ENCODE measurements at places on chromosomes 4 and X.

DNA sequence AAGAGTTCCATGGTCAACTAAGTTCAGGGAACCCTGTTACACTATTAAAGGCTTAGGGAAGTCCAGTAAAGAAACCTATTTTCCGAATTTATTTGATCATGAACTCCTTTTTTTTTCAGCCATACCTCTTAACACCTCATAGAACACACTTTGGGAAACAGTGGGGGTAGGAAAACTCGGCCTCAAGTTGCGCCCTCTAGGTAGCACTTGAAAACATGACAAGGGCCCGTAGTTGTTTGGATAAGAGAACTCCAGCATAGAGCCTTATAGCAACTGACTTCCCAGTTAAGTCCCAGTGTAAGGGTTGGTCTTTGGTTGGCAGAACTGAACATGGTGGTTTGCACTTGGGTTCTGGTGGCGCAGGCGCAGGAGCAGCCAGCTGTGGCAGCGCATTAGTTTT lies 14.4 kb downstream of the OGT start:
- DNase-seq, result no peak

DNA sequence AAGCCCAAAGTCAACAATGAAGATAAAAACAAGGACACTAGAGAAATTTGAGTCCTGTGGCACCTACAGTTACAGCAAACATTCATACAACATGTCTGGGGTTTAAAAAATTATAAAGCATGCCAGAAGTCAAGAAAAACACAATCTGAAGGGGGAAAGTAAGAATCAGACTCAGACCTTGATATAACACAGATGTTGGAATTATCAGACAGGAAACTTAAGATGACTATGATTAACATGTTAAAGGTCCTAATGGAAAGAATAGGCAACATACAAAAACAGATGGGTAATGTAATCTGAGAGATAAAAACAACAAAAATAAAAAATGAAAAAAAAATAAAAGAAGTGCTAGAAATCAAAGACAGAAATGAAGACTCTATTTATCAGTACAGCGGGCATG lies 446.5 kb downstream of the SPRY1 start:
- DNase-seq, result no peak

GRCh38 chr4:119087121-119087520 lies 48.5 kb upstream of the MYOZ2 start:
- DNase-seq, result peak; percentile 48

GRCh38 chr4:5666741-5667140 lies 41.6 kb downstream of the EVC2 start:
- no peak for DNase-seq

- peak; percentile 77 for DNase-seq
Observed at GRCh38 chr4:128358231-128358912, 70.8 kb upstream of the PGRMC2 start.

DNA sequence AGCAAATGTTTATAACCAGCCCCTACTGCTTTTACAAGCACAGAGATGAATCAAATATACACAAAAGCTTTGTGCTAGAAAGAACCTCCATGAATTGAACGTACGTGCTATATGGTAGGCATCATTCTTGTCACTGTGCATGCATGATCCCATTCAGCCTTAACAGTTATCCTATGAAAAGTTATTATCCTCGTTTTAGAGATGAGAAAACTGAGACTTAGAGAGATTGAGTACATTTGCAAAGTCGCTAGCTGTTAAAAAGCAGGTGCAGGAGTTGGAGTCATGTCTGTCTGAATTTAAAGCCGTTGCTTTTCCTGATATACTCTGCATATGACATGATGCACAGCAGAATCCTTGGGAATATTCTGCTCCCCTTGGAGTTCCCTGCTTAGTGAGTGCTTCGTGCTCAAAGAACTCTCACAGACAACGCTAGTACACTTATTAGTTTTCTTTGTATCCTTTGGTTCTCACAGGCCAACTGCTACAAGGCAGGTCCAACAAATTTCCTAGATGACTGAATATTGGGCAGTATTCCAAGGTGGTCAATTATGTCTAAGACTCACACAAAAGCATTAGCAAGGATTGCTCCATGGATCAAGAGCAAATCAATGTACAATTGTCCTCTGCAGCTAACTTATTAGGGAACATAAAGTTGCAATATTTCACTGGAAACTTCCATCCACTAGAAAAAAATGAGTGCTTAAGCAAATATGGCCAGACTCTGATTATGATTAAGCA lies 42.8 kb upstream of the TRIM2 start:
- no peak for DNase-seq

DNA sequence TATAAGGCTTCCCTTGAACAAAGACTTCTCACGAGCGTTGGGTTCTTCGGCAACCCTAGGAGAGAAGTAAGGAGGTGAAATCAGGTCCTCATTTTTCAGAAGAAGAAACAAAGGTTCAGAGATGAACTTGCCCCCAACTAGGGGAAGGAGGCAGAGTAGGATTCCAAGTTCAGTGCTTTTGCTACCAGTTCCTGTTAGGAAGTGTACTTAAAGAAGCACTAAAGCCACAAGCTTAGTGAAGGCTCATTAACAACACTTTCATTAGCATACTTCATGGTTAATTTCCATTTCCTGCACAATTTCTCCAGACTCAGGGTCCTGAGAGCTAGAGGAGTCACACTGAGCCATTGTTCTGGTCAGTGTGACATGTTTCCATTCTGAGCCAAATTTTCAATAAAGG lies 52.1 kb downstream of the VSIG4 start:
- no peak for DNase-seq

- no peak for DNase-seq
Observed at GRCh38 chr4:155119006-155119405, 89.4 kb upstream of the NPY2R start.

- peak; percentile 84 for DNase-seq
Observed at GRCh38 chr4:71293705-71294104, 45.1 kb upstream of the SLC4A4 start.

DNA sequence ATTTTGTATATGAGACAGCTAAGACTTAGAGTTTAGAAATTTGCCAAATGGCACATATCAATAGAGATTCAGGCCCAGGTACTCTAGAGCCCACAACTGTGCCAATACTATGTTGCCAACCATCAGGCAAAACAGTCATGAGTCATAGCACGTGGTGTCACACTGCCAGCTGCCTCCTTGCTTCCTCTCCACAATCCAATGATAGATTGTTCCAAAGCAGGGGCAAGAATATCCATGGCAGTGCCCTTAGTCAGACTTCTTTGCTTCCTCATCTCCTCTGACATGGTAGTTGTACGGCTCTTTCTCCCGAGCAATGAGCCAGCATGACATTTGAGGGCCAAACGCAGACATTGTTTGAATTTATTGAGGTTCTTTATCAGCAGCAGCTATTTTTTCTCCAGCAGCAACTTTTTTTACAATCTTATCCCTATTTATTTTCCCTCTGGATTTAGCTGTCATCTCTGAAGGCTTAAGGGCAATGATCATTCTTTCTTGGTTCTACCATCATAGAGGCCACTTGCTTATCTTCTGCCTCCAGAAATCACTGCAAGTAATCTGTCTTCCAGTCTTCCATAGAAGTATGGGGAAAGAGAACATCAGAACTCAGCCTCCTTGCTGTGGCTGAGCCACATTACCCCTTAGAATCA lies 169.7 kb downstream of the COL4A6 start:
- peak; percentile 49 for DNase-seq

DNA sequence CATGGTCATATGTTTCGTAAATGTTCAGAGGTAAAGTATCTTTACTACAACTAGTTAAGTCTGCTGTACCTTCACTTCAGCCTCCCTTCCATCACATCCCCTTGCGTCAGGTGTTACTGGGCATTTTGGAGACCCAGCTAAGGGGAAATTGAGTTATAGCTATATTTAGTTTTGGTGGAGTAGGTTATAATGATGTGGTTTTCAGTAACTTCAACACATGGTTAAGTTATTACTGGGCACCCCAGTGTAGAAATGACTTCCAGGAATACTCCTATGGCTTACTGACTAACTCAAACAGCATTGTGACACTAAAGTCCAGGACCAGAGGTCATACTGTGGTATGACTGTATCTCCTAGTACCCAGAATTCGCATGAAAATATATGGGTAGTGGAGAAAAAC lies 23.4 kb upstream of the ACSL1 start:
- no peak for DNase-seq

DNA sequence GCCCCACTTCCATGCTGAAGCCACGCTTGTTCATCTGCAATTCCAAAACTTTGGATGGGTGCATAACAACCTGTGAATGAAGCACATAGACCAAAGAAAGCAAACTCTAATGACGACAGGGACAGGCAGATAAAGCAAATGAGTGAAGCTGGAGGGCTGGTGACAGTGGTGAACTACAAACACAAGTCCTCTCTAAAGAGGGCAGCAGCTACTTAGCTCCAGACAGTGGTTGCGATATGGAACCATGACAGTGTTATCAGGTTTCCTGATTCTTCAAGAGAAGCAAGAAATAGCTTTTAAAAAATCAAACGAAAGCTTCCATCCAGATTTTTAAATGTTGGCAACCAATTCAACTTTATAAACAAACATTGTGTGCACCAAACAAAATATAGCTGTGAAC lies 23.8 kb downstream of the NOX1 start:
- DNase-seq, result no peak

- no peak for DNase-seq
Observed at GRCh38 chr4:19002170-19002569, 980.6 kb upstream of the LCORL start.

- peak; percentile 71 for DNase-seq
Observed at GRCh38 chrX:136210243-136210642, 41.0 kb downstream of the MAP7D3 start.

- peak; percentile 84 for DNase-seq
Observed at GRCh38 chr4:168451744-168452390, 28.4 kb downstream of the DDX60L start.

DNA sequence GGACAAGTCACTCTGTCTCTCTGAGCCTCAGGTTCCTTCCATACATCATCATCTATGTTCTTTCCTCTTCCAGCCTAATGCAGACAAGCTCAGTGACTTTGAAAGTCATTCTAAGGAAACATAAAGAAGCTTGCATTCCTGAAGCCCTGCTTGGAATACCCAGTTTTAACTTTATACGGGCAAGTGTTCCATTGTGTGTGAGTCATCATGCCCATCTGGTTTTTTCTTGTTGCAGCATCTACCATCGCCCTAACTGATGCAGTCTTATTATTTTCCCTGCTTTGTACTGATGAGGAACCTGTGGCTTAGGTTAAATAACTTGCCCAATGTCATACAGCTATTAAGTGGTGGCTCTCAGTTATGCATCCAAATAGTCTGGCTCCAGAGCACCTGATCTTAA lies 177.9 kb upstream of the RAI2 start:
- DNase-seq, result no peak

- DNase-seq, result peak; percentile 42
Observed at GRCh38 chr4:87912164-87913004, 63.1 kb upstream of the SPP1 start.

- no peak for DNase-seq
Observed at GRCh38 chr4:118910221-118910620, 21.6 kb downstream of the SYNPO2 start.

DNA sequence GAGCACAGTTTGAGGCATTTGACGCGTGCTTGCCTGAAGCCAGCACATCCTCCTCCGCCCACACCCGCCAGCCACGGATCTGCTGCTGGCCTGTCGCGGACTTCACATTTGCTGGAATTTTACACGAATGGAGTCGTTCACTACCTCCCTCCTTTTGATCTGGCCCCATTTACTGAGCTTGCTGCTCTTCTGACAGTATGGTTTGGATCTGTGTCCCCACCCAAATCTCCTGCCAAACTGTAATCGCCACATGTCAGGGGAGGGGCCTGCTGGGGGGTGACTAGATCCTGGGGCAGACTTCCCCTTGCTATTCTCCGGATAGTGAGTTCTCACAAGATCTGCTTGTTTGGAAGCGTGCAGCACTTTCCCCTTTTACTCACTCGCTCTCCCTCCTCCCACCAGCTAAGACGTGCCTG lies 19.9 kb upstream of the CPLX1 start:
- no peak for DNase-seq

DNA sequence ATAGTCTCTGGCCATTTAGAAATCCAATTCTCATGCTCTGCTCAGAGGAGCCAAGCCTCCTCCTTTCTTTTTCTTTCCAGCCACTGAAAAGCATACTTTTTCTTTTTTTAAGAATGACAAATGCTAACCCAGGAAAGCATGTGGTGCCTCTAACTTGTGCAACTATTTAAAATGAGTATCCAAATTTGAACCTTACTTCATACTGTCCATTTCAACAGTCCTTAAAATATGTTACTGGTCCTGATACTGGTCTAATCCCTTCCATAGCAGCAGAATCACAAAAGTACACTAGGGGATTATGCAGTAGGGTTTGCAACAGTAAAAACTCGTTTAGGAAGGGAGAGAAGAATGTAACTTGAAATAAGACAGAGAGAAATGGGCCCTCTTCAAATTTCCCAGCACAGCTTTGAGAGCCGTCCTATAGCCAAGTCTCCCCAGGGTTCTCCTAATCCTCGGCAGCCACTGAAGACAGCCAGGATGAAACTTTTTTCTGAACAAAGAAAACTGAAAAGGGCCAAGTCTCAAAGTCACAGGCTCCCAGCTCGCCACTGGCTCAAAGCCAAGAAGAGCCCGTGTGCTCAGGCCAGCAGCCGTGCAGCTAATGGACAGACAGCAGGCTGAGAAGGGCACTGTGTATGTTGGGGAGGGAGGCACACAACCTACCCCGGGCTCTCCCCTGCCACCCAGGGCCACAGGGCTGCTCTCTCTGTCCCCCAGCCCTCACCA lies 39.5 kb downstream of the GPC4 start:
- no peak for DNase-seq

DNA sequence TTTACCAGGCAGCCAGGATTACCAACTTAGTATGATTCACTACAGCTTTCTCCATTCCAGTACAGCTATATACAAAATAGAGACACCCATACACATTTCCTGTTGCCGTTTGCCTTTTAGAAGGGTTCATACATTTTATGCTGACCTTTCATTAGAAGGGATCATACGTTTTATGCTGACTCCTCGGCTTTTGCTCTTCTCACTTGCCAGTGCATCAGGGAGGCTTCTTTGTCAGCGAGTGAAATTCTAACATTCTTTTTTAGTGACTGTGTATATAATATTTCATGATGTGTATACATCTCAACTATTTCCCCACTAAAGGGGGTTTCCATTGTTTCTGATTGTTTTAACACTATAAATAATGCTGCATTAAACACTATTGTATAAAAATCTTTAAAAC lies 552.6 kb downstream of the TRIML1 start:
- peak; percentile 42 for DNase-seq

DNA sequence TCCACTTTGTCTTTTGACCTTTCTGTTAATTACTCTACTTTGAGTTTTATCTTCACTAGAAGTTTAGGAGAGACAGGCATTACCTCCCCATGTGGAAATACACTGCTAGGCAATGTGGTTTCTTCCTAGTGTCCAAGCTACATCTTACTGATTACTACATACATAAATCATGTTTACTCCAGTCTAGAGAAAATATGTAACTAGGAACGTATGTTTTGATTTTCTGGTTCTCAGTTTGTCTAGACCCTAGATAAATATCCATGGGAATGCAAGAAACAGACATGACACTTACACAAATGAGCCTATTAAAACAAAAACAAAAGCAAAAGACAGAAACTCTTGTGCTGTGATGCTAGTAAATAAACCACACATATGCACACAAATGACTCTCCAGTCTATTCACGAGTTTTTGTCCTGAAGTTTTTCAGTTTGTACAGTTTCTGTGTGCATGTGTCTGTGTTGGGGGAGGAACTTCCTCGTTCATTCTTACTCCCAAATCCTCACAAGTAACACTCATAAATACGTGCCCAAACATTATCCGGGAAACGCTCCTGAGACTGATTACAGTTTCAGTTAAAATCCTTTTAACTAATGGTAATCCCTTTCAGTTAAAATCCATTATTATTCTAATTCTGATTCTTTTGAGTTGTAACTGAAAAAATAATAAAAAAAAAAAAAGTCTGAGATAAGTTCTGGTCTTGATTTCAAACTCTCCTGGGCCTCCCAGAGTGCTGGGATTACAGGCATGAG lies 283.5 kb upstream of the FTHL17 start:
- DNase-seq, result no peak
